ENCODE measurements at places on chromosomes 3 and 15.
A peak's percentile ranks its signal among the peaks of the same experiment; 100 is the strongest.

- no peak for DNase-seq
Observed at GRCh38 chr3:167125612-167126407, 254.3 kb downstream of the ZBBX start.

DNA sequence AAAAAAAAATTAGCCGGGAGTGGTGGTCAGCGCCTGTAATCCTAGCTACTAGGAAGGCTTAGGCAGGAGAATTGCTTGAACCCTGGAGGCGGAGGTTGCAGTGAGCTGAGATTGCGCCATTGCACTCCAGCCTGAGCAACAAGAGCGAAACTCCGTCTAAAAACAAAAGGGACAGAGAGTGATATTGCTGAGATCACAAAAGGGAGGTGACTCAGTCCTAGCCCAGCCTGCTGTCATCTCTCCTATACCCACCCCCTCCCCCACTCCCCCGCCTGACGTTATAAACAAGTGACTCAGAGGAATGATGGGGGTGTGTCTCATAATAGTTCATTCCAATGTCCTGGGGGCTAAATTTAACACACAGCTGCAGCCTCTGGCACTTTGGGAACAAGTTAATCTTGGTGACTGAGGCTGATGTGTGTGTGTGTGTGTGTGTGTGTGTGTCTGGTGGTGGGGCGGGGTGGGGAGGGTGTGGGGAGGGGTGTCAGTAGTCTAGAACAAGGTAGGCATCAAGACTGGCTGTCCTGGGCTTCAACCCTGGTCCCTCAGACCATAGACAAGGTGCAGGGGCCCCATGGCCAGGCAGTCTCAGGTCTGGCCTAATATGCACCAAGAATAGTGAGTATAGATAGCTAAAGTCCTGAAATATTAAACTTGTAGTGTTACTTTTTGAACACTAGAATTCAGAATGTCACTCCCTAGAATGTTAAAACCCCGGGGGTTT is 1.3 kb upstream of the KLHL40 start:
- DNase-seq = peak; percentile 87

DNA sequence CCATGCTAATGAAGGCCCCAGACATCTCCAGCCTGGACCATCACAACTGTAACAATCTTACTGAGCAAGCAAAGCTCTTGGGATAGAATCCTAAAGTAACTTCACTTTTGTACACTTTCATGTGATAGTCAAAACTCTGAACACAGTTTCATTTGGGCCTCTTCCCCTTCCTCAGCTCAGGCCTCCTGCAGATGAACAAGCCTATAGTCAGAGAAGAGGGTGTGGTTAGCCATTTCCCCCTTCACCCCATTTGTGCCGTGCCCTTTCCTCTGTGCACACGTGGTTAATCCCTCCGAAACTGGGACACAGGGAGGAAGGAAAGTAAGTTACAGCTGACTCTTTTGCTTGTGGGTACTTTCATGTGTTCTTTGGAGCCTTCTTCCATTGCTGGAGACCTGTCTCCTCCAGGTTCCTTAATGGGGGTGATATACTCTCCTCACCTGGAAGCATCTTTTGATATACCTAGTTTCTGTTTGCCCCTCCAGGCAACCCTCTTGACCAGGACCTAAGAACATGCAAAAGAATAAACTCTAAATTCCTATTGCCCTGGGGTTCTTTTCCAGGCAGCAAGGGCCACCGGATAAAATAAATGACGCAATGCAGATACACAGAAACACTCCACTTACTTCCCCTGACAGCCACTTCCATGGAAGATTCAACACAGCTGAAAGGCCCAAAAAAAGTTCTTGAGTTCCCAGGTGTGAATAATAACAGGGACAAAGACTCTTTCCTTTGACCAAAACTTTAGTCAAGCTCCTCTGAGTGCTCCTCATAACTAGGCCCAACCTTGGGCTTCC is 29.6 kb upstream of the CSTA start:
- DNase-seq = no peak

DNA sequence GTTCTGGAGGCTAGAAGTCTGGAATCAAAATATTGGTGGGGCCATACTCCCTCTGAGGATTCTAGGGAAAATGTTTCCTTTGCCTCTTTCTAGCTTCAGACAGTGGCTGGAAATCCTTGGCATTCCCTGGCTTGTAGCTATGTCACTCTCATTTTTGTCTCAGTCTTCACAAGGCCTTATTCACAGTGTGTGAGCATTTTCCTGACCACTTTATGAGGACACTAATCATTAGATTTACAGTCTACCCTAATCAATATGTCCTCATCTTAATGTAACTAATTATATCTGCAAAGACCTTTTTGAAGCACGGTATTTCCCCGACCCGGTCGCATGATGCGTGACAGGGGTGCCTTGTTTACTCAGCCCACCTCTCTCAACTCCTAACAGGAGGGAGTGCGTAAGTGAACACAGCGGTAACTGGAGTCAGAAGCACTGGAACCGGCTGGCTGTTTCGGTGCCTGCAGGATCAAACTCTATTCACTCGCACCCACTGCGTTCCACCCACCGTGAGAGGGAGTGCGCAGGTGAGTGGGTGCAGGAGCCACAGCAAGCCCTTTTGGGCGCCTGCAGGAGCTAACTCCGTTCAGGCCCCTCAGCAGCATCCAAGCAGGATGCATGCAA is 155.0 kb downstream of the EPHA3 start:
- DNase-seq = no peak

DNA sequence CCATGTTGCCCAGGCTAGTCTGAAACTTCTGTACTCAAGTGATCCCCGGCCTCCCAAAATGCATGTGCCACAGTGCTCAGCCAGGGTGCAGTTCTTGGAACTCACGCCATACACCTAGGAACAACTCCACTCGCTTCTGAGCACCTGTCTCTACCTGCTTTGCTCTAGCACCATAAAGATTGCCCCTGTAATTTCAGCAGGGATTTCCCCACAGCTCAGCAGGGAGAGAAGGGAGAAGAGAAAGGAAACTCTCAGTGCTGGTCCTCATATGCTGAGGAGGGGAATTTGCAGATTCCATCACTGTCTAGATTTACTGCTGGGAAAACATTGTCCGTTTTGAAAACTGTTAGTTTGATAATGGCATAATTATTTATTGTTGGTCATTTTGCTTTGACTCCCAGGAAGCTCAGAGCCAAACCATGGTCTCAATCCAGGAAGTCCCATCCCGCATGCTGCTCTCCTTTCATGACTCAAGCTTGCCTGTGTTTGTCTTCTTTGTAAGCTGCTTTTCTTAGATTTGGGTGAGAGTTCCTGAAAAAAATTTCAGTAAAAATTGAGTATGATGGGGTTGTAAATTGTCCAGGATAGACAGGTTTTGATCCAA is 24.2 kb downstream of the TRIM71 start:
- no peak for DNase-seq

DNA sequence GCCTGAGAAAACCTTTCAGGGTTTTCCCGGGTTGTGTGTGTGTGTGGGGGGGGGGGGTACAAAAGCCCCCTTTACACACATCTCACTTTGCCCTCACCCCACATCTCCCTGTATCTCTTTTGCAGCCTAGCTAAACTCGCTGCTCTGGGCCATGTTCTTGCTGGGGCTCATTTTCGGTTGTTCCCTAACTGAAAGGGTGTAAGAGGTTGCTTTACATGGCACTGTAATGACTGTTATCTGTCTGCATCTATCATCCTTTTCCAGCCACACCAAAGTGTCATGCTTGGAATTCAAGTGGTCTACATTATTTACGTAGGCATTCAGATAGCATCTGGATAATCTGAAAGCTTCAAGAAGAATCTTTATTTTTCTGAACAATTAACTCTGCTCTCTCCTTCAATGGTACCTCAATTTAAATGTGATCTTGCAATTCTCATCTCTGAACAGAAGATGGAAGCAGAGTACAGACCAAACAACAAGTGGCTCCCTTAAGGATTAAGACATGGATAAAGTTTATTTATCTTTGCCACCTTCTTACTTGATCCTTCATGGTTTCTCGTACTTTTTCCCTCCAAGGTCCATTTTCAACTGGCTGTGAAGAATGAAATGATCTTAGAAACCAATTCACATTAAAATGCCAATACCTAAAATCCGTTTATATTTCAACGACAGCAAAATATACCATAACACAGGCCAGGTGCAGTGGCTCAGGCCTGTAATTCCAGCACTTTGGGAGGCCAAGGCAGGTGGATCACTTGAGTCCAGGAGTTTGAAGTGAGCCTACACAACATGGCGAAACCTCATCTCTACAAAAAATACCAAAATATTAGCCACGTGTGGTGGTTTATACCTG is 34.9 kb downstream of the DCLK3 start:
- DNase-seq = peak; percentile 58

DNA sequence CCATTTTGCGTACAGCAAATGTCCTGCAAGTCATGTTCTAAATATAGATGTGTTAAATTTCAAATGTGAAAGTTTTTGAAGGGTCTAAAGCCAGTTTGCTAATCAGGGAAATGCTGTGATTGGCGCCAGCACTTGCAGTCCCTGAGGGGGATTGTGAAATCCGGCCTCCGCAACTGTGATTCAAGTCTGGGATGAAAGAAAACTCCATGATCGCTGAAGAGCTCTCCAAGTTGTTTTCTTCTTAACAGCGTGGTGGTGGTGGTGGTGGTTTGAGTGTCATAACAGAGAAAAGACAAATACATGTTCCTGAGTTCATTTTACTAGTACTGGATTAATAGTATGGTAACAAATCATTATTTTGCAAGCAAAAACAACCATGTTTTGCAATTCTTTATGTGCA is 51.8 kb downstream of the MITF start:
- peak; percentile 66 for DNase-seq

DNA sequence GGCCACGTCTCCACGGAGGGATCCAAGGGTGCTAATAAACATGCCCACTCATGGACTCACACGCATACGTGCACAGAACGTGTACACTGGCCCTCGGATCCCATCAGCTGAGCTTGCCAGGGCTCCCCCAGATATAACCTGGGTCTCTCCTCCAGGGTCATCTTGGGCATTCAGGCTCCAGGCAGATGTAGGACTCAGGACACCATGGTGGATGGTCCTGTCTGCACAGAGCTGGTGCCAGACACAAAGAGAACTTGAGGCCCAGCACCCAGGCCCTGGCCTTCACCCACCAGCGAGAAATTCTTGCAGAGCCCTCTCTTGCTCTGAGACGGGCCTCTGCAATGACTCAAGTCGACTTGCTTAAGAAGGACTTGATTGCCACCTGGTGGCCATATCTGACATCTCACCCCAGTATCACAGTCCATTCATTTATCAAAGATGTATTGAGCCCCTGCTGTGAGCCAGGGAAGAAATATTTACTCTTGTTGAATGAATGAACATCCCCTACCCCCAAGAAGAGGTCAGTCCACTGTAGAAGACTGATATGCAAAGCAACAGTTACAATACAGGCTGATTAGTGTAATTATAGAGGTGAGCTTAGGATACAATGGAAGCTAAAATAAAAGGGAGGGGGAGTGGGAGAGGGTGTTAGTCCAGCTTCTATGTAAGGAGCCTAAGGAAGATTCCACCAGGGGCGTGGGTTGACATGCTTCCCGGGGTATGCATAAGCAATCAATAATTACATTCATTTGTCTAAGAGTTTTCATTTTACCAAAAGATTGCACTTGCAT is 34.2 kb upstream of the VPS8 start:
- DNase-seq = peak; percentile 97

DNA sequence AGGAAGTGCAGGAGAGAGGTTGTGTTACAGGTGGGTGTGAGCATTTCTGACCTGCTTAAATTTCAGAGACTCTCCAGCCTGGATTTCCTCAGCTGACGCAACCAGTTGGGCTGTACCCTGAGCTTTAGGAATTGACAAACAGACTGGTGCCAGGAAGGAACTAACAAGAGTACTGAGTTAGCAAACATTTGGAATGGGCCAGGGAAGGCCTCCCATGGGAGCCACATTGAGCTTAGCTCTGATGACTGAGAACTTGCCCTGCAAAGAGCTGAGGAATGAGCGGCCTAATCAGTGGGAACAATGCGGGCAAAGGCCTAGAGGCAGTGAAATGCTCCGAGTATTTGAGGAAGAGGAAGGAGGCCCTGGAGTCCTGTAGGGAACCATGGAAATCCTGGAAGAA is 254.2 kb downstream of the FEZF2 start:
- no peak for DNase-seq

Measured in fibroblast of upper back skin (primary cell).